Pancreas (tissue), 10 donors: ENCODE measurements at places on chromosomes 6 and 20.

DNA sequence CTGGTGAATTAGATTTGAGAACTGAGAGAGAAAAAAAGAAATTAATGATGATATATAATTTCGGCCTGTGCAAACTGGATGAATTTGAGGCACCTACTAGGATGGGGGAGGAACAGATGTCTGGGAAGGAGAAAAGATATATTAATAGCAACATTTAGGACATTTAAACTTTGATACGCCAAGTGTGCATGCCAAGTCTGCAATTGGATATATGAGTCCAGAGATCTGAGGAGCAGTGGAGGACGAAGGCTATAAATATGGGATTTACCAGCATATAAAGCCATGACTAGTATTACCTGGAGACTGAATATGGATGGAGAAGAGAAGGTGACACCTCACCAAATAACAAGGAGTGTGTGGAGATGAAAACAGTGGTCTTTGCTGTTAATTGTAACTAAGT lies 272.6 kb upstream of the HSF2 start:
- DNase-seq: no peak

DNA sequence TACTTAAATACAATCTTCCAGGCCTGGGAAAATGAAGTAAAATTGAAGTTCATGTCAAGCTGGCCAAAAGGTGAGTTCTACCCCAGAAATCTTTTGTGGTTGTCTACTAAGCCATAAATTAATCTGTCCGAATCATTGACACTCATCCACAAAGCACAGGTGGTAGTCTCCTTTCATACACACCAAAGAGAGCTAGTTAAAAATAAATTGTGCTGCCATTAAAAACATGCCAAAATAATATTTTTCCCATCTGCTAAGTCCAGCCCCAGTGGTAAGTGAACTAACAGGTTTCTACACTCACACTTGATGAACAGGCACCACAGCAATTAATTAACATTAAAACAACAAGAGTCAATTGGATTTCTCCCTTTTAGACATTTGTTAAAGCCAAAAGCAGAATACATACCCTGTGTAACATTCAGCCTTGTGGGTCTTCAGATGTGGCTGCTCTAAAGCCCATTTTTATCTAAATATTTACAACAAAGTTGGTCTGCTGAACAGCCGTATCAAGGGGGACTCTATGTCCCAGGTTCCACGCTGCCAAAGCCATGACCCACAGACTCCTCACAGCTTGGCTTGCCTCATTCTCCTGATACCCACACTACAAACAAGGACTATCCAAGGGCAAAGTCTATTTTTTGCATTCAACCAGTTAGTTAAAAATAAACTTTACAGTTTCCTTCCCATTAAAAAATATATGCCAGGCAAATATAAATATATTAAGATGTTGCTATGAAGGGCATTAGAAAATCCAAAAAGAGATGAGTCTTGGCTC lies 490.4 kb downstream of the BMP2 start:
- DNase-seq: no peak

DNA sequence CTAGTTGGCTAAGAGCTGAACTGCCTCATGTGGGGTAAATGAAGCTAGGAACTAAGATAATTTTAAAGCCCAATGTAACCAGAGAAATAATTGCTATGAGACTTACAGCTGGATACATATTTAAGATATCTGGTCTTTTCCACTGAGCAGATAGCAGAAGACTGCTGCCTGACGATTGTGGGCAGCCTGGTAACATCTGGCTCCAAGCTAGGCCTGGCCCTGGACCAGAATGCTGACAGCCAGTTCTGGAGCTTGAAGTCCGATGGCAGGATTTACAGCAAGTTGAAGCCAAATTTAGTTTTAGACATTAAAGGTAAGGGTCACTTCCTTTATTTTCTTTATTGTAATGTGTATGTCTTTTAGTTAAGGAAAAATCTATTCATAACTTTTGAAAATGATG lies 65.7 kb downstream of the RTN4IP1 start:
- DNase-seq: no peak

DNA sequence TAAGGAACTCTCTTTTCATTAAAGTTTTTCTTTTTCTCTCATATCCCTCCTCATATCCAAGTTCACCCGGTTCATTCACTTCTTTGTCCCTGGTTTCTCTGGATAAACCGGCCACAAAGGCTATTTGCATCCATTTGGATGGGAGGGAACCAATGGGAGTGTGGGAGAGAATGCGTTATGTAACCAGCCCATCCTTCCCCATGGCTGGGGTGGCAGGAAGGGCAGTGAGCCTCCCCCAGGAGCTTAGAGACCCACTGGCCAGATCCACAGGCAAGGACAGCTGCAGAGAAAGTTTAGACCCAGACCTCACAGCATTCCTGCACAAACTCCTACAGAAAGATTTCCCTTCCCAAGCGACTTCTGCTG lies 10.7 kb downstream of the CASS4 start:
- DNase-seq: no peak

- DNase-seq: no peak
Measured at GRCh38 chr6:14722001-14722562, 523.8 kb upstream of the JARID2 start.

DNA sequence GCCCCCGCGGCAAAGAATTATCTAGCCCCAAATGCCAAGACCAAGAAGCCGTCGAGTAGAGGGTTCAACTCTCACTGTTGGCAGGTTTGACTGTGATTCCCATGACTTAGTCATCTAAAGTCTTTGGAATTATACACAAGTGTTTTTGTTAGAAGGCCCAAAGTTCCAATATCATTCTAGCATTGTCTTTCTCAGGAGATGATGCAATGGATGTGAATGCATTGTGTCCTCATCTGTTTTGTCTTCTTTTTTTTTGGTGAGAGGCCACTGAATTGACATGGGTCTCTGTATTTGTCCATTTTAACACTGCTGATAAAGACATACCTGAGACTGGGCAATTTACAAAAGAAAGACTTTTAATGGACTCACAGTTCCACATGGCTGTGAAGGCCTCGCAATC lies 290.5 kb upstream of the ZFP64 start:
- DNase-seq: no peak

DNA sequence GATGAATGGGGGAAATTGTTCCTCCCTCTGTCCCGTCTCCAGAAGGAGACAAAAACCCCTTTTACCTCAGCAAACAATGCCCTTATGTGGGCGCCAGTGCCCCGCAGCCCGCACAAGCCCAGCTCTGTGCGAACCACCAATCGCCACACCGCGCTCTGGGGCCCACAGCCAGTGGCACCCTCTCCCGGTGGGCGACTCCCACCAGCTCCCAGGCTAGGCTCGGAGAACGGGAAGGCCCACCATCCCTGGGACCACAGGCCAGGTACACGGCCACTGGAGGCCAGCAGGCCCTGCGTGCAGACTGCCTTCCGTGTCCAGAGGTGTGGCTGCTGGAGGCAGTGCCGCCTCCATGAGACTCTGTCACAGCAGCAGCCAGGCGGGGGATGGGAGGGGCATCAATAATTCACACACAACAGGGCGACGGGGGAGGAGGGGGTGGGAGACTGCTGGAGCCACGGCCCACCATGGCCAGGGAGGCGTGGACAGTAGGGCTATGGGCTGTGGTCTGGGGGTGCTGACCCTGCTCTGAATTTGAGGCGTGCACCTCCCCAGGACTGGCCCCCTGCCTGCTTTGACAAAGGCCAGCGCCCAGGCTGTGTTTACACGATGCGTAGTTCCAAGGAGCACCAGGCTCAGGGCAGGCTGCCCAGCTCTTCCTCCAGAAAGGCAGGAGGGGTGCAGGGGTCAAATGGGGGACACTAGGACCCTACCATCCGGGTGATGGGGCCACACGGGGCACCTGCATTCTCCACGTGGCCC lies 105.7 kb downstream of the ASXL1 start:
- DNase-seq: peak; percentile 77

DNA sequence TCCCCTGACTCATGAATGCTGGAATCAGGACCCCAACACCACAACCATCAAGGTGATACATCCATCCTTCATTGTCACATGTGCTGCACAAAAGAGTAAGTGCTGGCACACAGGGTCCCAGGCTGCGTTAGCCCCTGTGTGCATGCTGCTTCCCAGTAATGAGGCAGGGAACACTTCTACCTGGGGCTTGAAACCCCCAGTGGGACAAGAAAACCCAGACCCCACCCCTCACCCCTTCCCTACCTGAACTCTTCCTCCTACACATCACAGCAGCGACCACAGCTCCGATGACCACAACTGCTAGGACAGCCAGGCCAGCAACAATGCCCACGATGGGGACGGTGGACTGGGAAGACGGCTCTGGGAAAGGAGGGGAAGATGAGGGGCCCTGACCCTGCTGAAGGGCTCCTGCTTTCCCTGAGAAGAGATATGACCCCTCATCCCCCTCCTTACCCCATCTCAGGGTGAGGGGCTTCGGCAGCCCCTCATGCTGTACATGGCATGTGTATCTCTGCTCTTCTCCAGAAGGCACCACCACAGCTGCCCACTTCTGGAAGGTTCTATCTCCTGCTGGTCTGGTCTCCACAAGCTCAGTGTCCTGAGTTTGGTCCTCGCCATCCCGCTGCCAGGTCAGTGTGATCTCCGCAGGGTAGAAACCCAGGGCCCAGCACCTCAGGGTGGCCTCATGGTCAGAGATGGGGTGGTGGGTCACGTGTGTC lies 2.0 kb downstream of the HLA-B start:
- no peak for DNase-seq

GRCh38 chr6:150881911-150882481 lies 16.5 kb downstream of the MTHFD1L start:
- no peak for DNase-seq

DNA sequence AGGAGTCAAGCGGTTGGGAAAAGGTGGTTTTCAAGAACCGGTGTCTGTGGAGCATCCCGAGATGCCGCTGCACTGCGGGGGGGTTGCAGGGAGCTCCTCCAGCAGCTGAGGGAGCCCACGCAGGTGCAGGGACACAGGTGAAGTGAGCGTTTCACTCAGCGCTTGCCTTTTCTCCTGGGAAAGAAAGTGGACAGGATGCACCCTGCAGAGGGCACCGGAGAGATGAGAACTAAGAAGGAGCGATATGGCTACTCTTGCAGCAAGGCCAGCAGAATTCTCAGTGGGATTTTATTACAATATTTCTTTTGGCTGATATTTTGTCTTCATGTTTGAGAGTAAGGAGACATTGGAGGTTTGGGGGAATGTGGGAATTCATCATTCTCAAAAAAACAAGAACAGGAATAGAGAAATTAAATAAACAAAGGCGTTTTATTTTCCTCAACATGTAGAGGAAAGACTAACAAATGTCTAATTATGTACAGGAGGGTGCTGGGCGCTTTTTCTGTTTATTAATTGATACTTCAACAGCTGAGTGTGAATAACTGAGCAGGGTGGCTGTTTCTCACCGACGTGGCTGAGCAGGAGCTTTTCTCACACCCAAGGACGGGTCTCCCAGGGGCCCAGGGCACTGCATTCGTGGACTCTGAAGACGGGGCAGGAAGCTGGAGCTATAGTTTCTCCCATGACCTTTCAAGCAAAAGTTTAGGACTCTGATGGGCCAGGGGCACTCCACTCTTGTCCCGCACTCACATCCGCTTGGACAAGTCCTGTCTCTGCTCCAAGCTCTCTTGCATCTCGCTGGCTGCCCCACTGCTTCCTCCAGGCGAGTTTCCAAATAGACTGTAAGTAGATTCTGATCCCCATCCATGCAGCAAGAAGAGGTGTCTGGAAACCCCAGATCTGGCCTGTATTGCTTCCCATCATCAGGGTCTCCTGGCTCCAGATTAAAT lies 176.1 kb downstream of the SMOC2 start:
- DNase-seq: no peak

GRCh38 chr20:50425076-50425475 lies 85.1 kb upstream of the PTPN1 start:
- DNase-seq: no peak

DNA sequence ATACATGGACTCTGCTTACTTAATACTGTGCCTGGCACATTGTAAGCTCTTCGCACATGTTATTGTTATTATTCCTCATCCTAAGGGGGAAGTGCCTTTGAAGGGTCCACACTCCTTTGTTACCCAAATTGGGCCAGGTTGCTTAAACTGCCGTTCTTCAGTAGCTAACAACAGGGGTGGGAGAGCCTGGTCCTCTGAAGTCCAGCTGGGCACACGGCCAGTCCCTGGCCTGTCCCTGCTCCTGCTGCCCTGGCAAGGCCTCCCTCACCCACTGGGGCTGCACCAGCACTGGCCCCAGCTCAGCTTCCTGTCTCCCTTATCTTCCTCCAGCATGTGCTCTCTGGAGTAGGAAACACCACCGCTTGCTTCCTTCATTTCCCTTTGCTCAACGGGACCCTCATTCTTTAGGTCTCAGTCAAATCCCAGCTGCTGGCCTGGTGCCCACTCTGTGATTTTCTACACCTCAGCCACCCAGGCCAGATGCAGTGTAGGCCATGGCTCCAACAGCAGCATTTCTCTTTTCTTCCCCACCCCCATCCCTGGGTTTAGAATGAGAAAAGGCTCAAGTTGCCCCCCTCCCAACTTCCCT lies 5.5 kb upstream of the PROCR start:
- DNase-seq: no peak

GRCh38 chr6:158729906-158730540 lies 80.2 kb downstream of the SYTL3 start:
- DNase-seq: no peak

DNA sequence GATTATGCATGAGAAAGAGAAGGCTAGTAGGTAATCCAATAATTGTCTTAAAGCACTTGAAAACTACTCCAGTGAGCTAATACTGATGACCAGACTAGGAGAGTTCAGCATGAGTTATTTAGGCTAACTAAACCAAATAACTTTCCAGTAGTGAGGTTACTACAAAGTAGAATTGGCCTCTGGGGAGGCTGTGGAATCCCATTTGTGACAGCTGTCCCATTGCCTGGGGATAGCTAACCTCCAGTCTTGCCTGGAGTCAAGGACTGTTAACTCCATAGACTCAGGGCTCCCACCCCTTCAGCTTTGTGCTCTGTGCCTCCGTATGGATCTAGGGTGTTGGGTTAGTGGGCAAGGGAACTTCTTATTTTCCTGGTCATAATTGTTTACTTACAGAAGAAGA lies 51.0 kb downstream of the KCNQ5 start:
- no peak for DNase-seq

GRCh38 chr6:116016846-116017545 lies 43.7 kb downstream of the FRK start:
- DNase-seq: no peak

- no peak for DNase-seq
Measured at GRCh38 chr6:111267764-111268333, 180.5 kb downstream of the SLC16A10 start.

- no peak for DNase-seq
Measured at GRCh38 chr6:53313784-53314400, 34.9 kb downstream of the ELOVL5 start.

DNA sequence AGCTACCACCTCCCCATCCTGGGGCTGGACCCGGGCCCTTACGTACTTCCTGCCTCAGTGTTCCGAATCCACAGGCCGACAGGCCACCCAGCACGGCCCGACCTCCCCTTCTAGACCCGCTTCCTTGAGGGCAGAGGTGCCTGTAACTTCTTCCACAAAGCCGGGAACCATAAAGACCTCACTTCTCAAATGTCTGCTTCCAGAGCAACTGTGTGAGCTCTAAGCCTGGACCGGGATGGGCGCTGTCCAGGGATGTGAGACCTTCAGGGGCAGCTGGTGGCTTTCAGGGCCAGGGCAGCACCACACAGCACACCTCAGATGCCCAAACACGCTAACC lies 9.3 kb downstream of the SLC2A4RG start:
- no peak for DNase-seq
